ENCODE measurements at places on chromosomes 7 and 10.

GRCh38 chr10:72298592-72299519, 25.1 kb downstream of the DDIT4 start:
- DNase-seq: no peak

- DNase-seq: no peak
These were observed 261.8 kb downstream of the PHF14 start for GRCh38 chr7:11235491-11235890.

DNA sequence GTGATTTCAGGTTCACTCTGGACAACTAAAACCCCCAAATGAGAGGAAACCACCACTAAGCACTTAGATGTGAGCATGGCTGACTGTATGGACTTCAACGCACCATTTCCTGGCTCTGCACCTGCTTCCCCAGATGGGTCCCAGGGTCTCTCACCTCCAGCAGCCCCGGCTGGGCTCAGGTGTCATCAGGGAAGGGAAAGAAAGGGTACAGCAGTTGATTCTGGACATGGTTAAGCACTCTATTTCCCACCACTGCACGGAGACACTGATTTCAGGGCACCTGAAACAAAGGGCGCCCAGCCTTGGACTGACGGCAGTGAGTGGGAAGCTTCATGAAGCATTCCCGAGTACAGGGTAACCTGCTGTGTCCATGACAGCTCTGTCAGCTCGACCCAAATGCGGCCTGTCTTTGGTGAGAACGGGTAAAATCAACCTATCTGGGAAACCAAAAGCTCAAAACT, 19.0 kb downstream of the FAM53B start:
- no peak for DNase-seq

DNA sequence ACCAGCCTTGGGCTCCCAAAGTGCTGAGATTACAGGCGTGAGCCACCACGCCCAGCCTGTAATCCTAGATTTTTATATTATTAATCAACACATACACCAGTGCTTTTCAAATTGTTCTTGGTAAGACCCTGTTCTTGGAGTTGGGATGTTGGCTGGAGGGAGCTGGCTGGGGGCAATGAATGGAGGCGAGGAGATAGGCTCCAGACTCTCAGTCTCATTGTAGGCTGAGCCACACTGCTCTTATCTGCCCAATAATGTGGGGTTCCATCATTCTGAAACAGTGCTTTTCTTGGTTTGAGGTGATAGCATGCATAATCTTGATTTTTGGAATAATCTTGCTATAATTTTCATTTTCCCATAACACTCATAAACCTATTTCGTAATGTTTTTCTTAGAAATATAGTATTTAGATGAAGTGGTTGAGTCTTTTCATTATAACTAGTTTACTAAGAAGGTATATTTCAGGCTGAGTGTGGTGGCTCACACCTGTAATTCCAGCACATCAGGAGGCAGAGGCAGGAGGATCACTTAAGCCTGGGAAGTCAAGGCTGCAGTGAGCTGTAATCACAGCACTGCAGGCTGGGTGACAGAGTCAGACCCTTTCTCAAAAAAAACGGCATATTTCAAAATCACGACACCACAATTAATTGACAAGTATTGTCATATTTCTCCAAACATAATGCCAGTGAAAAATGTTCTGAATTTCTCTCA, 65.1 kb upstream of the LYZL2 start:
- DNase-seq: no peak

- no peak for DNase-seq
These were observed at the start of gene BEND7 for GRCh38 chr10:13528875-13529713. Gene BEND7 (minus strand): TSS chr10:13529014. CDS start chr10:13528533, 481 bp downstream.

GRCh38 chr10:71408436-71409225, 11.9 kb downstream of the CDH23 start:
- no peak for DNase-seq

DNA sequence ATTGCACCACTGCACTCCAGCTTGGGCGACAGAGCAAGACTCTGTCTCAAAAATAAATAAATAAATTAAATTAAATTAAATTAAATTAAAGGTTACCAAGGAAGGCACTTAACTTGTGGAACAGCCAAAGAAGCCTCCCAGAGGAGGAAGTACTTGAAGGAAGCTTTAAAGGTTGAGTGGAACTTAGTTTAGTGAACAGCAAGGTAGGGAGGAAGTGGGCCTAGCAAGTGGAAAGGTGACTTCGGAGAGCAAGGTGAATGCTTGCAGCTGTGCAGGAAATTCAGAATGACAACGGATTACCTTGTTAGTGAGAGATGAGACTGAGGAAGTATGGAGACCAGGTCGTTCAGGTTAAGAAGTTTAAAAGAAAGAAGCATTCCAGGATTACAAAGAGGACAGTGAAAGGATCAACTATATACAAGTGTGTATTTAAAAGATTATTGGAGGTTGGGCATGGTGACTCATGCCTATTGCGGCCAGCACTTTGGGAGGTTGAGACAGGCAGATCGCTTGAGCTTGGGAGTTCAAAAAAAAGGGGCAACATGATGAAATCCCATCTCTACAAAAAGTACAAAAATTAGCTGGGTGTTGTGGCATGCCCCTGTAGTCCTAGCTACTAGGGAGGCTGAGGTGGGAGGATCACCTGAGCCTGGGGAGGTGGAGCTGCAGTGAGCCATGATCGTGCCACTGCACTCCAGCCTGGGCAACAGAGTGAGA, 12.8 kb upstream of the RPEL1 start:
- DNase-seq: no peak

- no peak for DNase-seq
These were observed 2.9 kb upstream of the FGL2 start for GRCh38 chr7:77202481-77202976.

- DNase-seq: no peak
These were observed 37.1 kb downstream of the SVOPL start for GRCh38 chr7:138663725-138664710.

DNA sequence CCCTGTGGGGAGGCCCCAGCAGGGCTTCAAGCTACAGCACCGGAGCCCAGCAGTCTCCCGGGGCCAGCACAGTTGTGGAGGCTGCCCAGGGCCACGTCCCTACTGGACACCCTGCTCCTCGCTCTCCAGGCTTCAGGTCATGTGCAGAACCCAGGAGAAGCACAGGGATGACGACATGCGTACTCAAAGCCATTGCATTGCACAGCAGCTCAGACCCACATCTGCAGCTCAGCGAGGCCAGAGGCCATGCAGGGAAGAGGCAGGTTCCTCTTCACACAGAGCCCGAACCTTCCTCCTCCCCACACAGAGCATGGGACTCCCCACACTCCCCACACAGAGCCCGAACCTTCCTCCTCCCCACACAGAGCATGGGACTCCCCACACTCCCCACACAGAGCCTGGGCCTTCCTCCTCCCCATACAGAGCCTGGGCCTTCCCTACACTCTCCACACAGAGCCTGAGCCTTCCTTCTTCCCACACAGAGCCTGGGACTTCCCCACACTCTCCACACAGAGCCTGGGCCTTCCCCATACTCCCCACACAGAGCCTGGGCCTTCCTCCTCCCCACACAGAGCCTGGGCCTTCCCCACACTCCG, 12.3 kb downstream of the CFAP46 start:
- DNase-seq: no peak

- DNase-seq: no peak
These were observed 275.2 kb downstream of the AUTS2 start for GRCh38 chr7:69873512-69873911.

- no peak for DNase-seq
These were observed 6.3 kb downstream of the CALN1 start for GRCh38 chr7:72405871-72406270.

DNA sequence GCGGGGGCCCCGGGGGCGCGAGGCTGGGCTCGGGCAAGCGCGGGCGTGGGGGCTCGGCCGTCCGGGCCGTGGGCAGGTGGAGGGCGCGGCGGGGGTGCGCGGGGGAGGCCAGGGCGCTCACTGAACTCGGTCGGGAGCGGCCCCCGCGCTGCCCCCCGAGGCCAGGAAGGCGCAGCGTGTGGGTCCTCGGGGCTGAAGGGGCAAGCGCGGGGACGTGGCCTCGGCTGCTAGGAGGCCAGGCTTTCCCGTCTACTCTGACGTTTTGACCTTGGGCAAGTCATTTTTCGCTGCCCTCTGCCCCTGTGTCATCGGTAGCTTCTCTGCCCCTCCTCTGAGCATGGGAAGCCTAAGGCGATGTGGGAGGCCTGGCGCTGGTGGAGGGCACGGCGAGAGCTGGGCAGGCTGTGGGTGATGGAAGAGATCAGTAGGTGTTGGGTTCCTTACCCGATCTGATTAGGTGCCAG, 441 bp downstream of the FBH1 start:
- DNase-seq: no peak
